Stimulated activated CD4-positive, alpha-beta T cell treated with anti-CD3 and anti-CD28 coated beads, Interleukin-15, amount 100 ng/mL, for 1 hour (primary cell): ENCODE measurements at places on chromosomes 6 and 20.

GRCh38 chr6:93238632-93239031 is 180.7 kb downstream of the EPHA7 start:
- no peak for DNase-seq

DNA sequence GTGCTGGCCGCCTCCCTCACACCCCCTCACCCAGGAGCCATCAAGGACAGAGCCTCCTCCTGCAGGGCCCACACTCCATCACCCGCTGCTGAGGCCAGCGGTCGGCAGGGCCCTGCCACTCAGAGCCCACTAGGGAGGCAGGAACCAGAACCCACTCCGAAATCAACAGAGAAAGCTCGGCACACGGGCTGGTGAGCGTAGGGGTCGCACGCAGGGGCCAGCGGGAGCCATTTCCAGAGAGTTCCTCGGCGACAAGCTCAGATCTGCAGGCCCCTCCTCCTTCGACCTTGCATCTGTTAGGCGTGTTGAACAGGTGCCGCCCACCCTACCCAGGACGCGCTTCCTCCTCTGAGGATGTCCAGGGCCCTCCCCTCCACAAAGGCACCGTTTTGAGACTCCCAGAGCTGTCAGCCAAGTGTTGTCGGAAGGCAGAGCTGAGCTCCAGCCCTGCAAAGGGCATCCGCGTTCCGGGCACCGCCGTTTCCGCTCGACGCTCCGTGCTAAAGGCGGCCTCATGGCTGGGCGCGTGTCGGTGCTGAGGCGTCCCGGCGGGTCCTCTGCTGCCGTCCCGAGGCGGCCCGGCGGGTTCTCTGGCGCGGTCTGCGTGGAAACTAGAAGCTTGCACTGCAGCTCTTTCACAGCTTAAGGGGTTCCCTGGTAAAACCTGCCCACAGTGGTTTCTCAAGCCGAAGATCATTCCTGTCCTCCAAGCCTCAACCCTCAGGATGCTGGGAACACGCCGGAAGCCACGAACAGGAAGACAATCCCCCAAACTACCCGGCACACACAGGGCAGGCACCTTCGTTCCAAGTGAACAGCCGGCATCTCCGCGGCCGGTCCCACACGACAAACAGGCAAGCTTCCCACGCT is 6.8 kb downstream of the KCNQ2 start:
- no peak for DNase-seq

DNA sequence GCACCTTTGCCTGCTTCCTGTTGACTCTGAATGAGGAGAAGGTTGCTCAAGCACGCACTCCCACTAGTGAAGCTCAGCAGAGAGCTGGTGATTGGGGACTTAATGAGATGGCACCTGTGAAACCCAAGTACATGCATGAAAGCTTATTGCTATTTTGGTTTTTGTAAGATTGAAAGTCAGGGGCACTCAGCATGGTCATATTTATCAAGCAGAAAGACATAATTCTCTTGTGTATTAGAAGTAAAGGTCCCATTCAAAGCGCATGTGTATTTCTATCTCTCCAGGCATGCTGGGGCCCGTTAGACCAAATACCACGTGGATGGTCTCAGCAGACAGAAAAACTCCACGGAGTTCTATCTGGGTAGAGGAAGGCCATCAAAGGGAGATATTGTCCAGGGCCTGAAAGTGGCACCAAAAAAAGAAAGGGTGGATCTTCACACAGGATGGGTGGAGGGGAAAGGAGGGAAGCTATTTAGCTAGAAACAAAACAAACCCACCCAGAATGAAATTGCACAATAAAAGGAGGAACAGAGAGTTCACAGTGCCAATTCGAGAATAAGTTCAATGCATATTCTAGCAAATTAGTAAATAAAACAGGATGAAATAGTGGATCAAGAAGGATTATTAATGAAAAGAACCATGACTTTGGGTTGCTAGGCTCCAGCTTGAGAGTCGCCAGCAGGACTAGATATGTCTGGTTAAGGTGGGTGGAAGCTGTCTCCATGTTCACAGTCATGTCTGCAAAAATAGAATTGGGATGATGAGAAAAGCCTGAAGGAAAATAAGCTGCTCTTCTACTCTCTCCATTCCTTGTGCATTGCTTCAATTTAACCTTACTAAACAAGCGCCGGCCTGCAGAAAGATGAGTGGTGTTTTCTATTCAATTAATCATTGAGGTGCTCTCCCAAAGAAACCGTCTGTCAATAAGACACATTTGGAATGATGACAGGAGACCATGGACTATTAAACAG is 224.9 kb upstream of the DTNBP1 start:
- DNase-seq: no peak

GRCh38 chr6:119587537-119587936 is 238.0 kb upstream of the MAN1A1 start:
- DNase-seq: no peak

DNA sequence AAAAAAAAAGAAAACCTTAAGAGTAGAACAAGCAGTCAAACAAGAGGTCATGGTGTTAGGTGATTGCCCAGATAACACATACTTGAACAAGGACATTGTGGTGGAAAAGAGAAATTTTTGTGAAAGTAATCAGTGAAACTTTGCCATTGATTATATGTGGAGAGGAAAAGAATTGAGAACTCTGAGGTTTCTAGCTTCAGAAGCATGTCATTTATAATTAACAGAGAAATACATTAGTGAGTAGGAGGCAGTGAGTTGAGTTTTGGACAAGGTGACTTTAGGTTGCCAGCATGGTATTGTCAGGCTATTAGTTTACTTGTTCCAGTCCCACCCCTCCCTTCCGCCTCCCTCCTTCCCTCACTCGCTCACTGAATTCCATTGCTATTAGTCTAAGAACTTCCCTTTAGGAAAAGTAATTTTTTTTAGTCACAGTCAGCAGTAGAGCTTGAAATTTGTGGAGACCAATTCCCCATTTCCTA is 17.2 kb downstream of the TAB2 start:
- no peak for DNase-seq

DNA sequence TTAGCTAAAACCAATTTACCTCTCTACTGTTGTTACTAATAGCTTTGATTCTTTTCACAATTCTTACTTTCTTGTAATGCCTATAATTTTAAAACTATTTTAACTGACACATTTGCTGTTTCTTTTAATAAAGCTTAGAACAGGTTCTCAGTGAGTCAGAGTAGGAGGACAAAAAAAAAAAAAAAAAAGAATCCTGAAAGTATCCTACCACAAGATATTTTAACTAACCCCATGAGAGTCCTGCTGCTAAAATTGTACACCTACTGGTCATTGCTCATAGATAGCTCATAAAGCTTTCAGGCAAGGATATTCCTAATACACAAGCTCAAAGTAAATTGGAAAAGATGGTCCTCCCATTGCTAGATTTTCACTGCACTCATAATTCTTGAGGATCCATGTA is 301.0 kb downstream of the CENPW start:
- no peak for DNase-seq
